ENCODE measurements at places on chromosomes 2 and 18.

- no peak overlapping the region for H3K27ac ChIP-seq
- no peaks in the 10 kb centered on the region for H3K4me1 ChIP-seq
- no peak for DNase-seq
- no peak overlapping the region for H3K4me3 ChIP-seq
Observed at GRCh38 chr18:36769611-36770314, 59.0 kb downstream of the TPGS2 start.

DNA sequence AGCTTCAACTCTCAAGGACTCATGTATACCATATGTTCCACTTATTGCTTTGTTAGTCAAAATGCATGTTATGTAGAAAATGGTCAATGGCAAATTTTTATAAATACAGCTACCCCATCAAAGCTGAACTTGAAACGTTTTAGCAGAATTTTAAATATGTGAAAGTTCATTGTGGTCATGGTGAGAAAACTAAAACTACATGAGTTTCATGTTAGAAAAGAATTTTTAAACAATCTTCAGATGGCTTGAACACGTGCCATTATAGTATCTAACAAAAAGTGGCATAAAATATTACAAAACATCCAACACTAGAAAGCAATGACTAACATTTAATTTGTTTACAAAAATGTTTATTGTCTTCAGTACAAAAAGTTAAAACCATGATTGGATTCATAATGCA is 246.0 kb upstream of the KCNJ3 start:
- H3K4me1 ChIP-seq, result no peaks in the 10 kb centered on the region
- no peaks in the 10 kb centered on the region for H3K36me3 ChIP-seq
- no peak overlapping the region for H3K27ac ChIP-seq
- no peak overlapping the region for H3K4me3 ChIP-seq
- no peak for DNase-seq
- no peaks in the 10 kb centered on the region for H3K27me3 ChIP-seq

GRCh38 chr18:26008096-26008495 is 82.3 kb downstream of the SS18 start:
- no peaks in the 10 kb centered on the region for H3K4me1 ChIP-seq
- H3K27ac ChIP-seq, result no peak overlapping the region
- no peaks in the 10 kb centered on the region for H3K27me3 ChIP-seq
- no peak for DNase-seq

DNA sequence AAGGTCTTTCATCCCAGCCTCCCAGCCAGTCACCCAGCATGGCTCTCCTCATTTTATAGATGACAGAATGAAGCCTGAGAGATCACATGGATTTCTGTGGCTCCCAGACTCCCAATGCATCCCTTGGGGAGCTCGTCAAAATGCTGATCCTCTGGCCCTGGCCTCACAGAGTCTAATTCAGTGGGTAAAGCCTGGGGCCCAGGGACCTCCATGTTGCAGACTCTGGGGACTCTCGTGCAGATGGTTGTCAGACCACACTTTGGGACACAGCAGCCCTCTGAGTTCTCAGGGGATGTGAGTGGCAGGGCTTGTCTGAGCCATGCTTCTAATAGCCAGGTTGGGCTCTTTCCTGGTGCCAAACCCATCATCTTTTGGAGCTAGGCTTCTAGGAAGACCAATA is 97.0 kb downstream of the CTIF start:
- no peaks in the 10 kb centered on the region for H3K36me3 ChIP-seq
- no peaks in the 10 kb centered on the region for H3K4me1 ChIP-seq
- DNase-seq, result no peak
- no peak overlapping the region for H3K27ac ChIP-seq
- no peak overlapping the region for H3K4me3 ChIP-seq

DNA sequence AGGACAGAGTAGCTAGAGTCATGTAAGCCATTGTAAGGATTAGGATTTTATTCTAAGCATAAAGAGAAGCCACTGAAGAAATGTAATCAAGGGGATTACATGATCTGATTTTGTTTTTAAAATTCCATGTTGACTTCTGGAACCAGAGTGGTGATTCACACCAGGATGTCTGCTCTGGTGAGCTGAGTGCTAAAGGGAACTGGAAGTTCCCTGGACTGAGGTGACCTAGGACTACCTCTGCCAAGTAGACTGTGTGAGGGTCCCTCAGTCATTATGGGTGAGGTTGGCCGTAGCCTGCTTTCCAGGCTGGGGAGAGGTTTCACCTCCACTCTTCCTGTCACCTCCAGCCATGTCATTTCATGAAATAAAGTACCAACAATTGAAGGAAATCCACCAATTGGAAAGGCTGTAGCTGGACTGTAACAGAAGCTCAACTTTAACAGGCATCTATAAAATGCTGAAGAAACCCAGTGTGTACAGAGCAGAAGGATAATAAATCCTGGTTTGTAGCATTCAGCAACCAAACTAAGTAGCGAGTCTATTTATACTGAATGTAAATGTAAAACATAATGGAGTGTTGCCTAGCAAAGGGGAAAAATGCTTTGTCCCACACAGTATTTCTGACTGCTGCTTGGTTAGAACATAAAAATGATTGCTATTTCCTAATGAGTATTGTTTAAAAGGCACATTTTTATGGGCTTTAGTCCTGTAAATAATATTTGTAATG is 507.4 kb upstream of the PKDCC start:
- no peaks in the 10 kb centered on the region for H3K4me1 ChIP-seq
- H3K27me3 ChIP-seq, result no peaks in the 10 kb centered on the region
- H3K27ac ChIP-seq, result peak overlapping the region; percentile 50

DNA sequence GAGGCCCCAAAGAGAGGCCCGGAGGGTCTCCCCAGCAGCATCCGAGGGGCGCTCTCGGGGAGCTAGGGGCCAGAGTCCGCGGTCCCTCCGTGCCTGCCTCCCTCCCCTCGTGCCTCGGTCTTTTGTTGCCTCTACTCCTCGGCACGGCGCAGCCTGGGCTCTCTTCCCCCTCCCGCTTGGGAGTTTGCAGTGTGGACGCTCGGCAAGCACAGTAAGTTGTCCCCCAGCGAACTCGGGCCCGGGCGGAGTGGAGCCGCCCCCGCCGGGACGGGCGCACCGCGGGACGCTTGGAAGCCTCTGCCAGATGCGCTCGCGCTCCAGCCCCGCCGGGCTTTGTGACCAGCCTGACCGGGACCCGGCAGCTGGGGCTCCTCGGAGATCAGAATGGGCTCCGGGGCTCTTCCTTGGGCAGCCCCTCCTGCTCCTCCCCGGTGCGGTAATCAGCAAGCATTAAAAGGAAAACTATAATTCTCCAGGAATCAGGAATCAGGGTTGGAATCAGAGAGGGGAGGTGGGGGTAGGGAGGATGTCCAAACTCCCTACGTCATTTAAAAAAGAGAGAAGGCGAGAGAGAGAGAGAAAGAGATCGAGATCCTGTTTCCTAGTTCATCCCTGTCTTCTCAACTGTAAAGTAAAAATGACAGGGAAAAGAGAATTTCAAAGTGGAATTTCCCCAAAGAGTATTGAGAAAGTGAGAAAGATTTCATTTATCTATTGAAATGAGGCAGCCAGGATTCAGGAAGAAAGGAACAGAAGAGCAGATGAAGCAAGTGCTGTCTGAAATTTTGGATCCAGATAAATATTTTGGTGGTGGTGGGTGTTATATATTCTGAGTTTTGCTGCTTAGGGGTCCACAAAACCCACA is 786 bp upstream of the TMEM200C start:
- no peaks in the 10 kb centered on the region for H3K36me3 ChIP-seq
- H3K4me1 ChIP-seq, result peaks cover 17% of the 10 kb centered on the region
- H3K27ac ChIP-seq, result peak overlapping the region; percentile 38
- H3K4me3 ChIP-seq, result peak overlapping the region; percentile 70

DNA sequence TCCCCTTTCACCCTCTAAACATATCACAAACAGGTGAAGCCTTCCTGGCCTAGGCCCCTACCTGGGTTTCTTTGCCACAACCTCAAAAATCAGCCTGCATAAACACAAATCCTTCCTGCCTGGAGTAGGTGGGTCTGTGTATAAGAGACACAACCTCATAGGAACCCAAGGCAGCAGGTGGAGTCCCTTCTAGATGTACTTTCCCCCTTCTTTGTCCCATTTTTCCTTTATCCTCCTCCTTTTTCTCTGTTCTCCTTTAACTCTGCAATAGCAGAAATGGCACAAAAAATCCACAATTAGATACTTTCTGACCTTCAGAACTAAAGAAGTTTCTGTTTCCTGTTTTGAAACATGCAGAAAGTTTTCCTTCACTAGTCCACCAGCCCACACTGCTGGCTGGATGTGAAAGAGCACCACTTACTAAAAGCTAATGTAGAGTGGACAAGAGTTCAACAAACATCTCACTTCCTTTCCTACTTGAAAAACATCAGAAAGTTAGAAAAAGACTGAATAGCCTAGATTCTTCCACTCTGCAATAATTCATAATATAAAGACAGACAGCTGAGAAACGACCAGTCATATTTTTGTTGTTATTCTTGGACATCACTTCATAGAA is 11.2 kb downstream of the SLC40A1 start:
- H3K27me3 ChIP-seq, result no peaks in the 10 kb centered on the region
- no peak overlapping the region for H3K4me3 ChIP-seq
- peak overlapping the region; percentile 43 for H3K27ac ChIP-seq

DNA sequence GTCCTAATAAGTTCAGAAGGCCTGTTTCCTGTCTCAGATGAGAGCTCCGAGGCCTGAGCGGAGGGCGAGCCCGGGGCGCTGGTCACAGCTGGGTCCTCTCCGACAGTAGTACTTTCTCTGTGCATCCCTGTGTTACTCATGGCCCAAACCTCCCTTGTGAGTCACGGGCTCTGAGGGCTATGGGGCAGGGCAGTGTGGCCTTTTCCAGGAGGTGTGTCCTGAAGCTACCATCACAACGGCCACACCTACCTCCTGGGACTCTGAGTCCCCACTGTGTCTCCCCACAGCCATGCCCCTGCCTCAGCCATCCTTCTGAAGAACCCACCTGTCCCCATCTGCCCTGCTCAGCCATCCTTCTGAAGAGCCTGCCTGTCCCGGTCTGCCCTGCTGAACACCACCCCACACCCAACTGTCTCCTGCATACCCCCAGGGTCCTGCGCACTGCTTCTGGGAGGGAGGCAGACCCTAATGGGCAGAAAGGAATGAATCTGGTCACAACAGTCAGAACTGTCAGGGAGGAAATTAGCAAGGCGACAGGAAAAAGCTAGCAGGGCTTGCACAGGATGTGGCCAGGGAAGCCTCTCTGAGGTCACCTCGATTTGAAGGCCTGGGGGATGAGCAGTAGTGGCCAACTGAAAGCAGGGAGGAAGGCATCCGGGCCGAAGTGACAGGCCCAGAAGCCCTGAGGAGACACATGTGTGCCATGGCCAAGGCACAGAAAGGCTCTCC is 145.4 kb upstream of the RIOK3 start:
- H3K27ac ChIP-seq, result no peak overlapping the region
- no peaks in the 10 kb centered on the region for H3K36me3 ChIP-seq
- DNase-seq, result no peak
- H3K4me3 ChIP-seq, result no peak overlapping the region
- no peaks in the 10 kb centered on the region for H3K27me3 ChIP-seq

- H3K27ac ChIP-seq, result peak within 1 kb of the TSS; percentile 87
- peak within 1 kb of the TSS; percentile 58 for H3K4me3 ChIP-seq
- no peaks in the 10 kb centered on the region for H3K36me3 ChIP-seq
Observed at GRCh38 chr2:74441690-74442482, at the start of gene RTKN. Gene RTKN, minus strand, starts transcription at chr2:74441937. Its CDS starts 121 bp downstream, at chr2:74441816.

GRCh38 chr2:203783496-203784203 is 77.2 kb downstream of the CD28 start:
- H3K4me3 ChIP-seq, result no peak overlapping the region
- H3K36me3 ChIP-seq, result no peaks in the 10 kb centered on the region
- H3K27me3 ChIP-seq, result no peaks in the 10 kb centered on the region
- DNase-seq, result no peak
- H3K27ac ChIP-seq, result no peak overlapping the region
